ENCODE measurements at places on chromosomes 13 and 19.
A peak's percentile ranks its signal among the peaks of the same experiment; 100 is the strongest.

DNA sequence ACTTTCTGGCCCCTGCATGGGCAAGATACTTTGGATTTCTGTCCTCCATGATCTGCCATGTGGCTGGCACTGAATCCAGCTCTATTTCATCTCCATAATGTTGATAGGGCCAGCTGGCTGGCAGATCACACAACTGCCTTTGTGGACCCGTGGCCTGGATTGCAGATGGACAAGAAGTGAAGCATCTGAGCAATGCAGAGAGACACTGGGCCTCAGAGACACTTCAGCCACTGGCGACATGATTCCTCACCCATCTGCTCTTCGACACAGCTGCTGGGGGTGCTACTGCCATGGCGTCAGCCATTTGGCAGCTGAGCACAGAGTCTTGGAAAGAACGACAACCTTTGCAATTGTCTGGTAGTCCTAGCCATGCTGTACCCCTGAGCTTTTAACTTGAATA is 79.5 kb upstream of the MYO16 start:
- peak; percentile 21 for DNase-seq

- DNase-seq, result no peak
Measured at GRCh38 chr19:16112778-16113177, 1.1 kb downstream of the RAB8A start.

- DNase-seq, result no peak
Measured at GRCh38 chr13:47859165-47859564, 141.9 kb downstream of the SUCLA2 start.

- no peak for DNase-seq
Measured at GRCh38 chr13:43422116-43422515, 364.7 kb downstream of the ENOX1 start.

GRCh38 chr13:111952814-111953213 is 114.1 kb upstream of the SOX1 start:
- DNase-seq, result no peak

DNA sequence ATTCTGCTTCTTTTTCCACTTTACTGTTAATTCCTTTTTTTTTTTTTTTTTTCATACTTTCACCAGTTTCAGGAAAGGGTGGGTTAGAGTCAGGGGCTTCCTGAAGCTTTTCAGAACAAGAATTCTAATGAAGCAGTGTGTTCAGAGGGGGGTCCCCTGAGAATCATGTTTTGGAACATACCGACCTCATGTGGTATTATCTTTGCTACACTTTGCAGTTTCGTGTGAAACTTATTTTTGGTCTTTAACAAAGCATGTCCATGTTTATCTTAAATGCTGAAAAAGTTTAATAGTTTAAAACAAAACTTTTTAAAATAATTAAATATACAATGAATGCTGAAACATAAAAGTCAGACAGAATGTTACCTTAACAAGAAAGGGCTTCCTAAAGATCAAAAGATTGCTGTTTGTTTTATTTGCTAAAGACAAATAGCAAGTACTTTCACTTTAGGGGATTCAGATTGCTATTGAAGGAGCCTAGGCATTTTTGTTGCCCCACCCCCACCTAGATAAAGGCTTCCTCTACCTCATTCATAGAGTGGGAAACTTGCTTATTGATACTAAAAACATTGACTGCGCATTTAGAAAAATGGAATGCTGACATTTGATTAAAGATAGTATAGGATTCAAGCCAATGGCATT is 21.1 kb upstream of the POMP start:
- DNase-seq, result no peak

Data from midbrain (tissue), 1 donor.